ENCODE measurements at places on chromosomes 3 and 15. TPM values are rescaled to one million over a fixed set of nuclear protein-coding genes. Genes with fewer than 3 reads are reported as not detected.

- H3K4me1 ChIP-seq = no peaks in the 10 kb centered on the region
- no peaks in the 10 kb centered on the region for H3K36me3 ChIP-seq
- DNase-seq = no peak
- no peak overlapping the region for H3K27ac ChIP-seq
- H3K4me3 ChIP-seq = no peak overlapping the region
Measured at GRCh38 chr3:100506355-100506754, 13.9 kb downstream of the TMEM45A start.

DNA sequence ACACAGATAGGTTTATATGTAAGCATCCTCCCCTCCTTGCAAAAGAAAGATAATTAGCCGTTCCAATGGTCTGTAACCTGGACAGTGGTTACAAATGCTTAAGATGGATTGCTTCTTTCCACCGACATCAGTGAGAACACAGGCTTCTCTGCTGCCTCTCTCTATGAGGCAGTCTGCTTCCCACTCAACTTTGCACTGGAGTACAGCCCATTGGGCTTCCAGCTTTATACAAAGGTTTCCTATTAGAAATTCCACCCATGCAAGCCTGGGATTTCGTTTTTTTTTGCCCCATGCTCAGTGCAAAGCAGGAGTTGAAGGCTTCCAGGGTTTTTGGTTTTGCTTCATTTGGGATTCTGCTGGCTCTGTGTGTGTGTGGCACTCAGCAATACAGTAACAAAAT, 47.3 kb upstream of the C3orf22 start:
- peaks cover 30% of the 10 kb centered on the region for H3K36me3 ChIP-seq
- H3K27ac ChIP-seq = no peak overlapping the region
- no peaks in the 10 kb centered on the region for H3K4me1 ChIP-seq
- DNase-seq = no peak

DNA sequence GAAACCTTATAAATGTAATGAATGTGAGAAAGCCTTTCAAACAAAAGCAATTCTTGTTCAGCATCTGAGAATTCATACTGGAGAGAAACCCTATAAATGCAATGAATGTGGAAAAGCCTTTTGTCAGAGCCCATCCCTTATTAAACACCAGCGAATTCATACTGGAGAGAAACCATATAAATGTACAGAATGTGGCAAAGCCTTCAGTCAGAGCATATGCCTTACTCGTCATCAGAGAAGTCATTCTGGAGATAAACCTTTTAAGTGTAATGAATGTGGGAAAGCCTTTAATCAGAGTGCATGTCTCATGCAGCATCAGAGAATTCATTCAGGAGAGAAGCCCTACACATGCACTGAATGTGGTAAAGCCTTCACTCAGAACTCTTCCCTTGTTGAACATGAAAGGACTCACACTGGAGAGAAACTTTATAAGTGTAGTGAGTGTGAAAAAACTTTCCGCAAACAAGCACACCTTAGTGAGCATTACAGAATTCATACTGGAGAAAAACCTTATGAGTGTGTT, 5.3 kb downstream of the ZNF501 start:
- no peak overlapping the region for H3K27ac ChIP-seq
- no peak overlapping the region for H3K4me3 ChIP-seq
- no peak for DNase-seq
- H3K36me3 ChIP-seq = no peaks in the 10 kb centered on the region
- H3K4me1 ChIP-seq = no peaks in the 10 kb centered on the region
- no peaks in the 10 kb centered on the region for H3K27me3 ChIP-seq

- H3K27ac ChIP-seq = no peak overlapping the region
- no peak overlapping the region for H3K4me3 ChIP-seq
- no peaks in the 10 kb centered on the region for H3K4me1 ChIP-seq
Measured at GRCh38 chr3:161510510-161511260, 14.1 kb downstream of the OTOL1 start.

LNP1 gene
- total RNA-seq = 0.89 TPM

SYNPR gene
- not detected for total RNA-seq
